ENCODE measurements at places on chromosomes 5 and 9.

DNA sequence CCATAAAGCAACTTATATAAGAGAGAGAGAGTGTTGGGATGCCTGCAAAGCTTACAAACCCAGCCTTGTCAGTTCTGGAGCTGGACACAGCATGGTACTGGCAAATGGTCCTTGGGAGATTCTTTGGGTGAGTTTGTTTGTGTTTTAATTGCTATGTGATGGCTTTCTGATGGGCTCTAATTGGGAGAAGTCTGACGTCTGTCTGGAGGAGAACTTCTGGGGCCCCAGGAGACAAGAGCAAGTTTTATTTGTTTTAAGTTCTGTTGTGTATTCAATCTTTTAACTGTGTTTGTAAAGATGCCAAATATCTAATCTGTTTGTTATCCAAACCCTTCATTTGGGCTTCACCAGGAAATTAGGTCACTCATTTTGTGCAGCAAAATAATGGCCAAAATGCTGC, 50.3 kb upstream of the AFAP1L1 start:
- DNase-seq: no peak

- no peak for DNase-seq
Observed at GRCh38 chr5:172417130-172417841, 37.0 kb downstream of the SH3PXD2B start.

- DNase-seq: no peak
Observed at GRCh38 chr5:79845448-79846197, 145.4 kb downstream of the MTX3 start.

DNA sequence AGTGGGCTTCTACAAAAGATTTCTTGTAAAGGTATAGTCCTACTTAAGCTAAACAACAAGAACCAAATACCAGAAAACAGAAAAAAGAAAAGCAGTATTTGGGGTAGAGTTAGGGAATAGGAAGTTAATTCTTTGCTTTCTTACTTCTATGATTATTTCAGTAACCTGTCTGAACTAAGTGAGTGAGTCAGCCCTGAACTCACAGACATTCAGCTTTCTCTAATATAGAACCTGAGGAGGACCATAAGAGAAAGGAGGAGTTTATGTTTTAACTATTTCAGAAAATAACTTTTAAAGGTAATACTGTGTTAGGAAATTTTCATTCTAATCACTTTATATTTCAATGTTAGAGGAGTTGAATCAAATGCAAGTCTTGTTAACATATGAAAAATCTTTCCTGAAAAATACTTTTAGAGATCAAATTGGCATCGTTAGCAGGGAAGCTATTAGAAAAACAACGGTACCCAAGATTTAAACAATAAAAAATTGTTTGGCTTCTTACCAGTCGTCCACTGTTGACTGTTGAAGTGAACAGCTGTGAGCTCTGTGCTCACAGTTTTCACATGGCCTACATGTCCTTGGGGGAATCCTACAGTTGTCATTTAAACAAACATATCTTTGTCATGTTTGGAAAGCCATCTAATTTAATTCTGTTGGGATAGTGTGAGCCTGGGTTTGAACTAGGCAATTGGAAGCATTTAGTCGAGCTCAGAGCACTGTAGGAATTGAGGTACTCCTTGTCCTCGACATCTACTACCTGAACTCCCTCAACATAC, 19.9 kb upstream of the ZFAND5 start:
- DNase-seq: no peak

- no peak for DNase-seq
Observed at GRCh38 chr5:1429496-1429895, 15.7 kb downstream of the SLC6A3 start.

DNA sequence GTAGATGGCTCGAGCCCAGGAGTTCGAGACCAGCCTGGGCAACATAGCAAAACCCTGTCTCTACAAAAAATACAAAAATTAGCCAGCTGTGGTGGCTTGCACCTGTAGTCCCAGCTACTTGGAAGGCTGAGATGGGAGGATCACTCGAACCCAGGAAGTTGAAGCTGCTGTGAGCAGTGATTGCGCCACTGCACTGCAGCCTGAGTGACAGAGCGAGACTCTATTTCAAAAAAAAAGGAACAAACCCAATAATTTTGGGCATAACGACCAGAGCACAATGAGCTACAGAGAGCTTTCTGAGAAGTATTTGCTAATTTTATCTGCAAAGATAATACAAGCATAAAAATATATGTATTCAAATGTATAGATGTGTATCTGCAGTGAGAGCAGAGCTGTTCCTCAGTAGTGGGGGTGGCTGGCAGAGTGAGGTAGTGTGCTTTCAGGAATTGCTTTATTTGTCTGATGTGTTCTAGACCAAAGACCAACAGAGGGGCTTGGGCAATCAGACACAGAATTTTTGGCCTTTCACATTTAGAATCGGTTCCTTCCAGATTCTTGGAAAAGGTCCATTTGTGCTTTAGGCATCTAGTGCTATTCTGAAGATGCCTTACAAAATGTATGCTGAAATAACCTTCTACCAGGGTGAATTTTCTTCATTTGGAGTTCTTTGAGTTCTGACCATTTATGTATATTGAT, 5.2 kb downstream of the DOCK8 start:
- DNase-seq: no peak

DNA sequence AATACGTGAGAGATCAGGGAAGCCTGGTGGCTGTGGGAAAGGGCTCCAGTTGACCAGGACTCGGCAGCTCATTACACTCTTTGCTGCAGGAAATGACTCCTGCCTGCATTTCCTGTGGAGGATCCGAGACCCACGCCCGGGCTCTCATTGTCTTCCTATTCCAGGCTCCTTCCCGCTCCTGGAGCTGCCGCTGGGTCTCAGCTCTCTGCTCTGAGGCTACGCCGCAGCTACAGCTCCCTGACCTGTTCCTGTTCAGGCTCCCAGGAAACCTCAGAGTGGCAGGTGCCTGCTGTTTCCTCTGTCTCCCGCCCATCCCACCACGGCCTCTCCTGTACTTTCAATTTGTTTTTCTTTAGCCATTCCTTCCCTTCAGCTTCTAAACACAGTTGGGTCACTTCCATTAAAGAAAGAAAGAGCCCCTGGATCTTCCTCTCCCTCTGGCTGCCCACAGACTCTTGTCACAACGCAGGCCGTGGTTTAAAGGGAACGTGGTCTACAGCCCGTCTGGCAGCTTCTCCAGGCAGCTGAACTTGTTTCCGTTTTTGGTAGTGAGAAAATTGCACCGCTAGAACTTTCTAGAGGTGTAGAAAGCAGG, 71.5 kb downstream of the IL6ST start:
- no peak for DNase-seq

- DNase-seq: peak; percentile 52
Observed at GRCh38 chr5:435961-436640, 6.9 kb upstream of the EXOC3 start.

DNA sequence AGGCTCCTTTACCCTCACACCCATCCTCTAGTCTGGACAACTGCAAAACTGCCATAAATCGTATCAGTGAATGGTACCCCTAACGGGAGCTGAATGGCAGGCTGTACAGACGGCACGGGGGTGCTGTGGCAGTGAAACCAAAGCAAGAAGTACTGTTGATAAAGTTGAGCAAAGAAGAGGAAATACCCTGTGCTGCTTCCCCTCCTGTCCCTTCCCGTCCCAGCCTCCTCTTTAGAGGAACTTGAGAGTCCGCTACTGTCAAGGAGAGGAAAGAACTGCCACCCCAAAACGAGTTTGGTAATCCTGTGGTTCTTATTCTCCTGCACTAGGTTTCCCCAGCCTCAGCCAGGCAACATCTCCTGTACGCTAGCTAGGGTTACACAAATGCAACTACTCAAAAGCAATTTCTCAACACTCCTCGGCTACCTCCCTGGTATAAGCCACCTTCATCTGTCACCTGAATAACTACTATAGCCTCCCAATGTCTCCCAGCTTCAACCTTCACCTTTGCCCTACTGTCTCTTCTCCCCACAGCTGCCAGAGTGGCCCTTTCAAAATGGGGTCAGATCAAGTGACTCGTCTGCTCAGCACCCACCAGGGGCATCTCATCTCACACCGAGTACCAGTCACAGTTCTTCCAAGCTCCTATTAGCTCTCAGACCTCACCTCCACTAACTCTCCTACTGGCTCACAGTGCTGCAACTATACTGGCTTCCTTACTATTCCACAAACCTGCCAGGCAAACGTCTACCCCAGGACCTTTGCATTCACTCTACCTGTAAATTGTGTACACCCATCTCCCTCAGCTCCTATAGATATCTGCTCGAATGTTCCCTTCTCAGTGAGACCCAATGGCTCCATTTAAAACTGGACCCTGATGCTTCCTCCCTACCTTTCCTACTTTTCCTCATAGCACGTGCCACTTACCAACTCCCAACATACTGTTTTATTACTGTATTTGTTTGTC, 4.1 kb downstream of the GLRX start:
- no peak for DNase-seq

DNA sequence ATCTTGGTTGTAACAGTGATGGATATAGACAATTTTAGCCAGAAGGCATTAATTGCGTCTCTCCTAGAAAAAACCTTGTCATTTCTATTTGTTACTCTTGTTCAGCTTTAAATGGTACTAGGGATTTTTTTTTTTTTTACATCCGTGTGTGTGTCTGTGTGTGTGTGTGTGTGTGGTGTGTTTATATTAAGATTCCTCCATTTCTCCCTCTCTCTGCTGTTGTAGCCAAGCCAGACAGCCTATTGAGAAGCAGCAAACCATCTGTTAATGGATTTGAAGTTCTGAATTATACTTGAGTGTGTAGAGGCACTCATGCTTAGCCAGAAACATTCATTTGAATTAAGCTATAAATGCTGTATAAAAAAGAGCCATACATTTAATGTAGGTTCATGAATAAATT, 72.3 kb downstream of the SLF1 start:
- no peak for DNase-seq

GRCh38 chr9:124685217-124685616, 85.9 kb downstream of the NR6A1 start:
- DNase-seq: no peak

Measured in activated naive CD4-positive, alpha-beta T cell treated with anti-CD3 and anti-CD28 coated beads, Interleukin-2, amount 50 U/mL, for 72 hours (primary cell).